ENCODE measurements at places on chromosomes 11 and 22. TPM values are rescaled to one million over a fixed set of nuclear protein-coding genes. Genes with fewer than 3 reads are reported as not detected.

DNA sequence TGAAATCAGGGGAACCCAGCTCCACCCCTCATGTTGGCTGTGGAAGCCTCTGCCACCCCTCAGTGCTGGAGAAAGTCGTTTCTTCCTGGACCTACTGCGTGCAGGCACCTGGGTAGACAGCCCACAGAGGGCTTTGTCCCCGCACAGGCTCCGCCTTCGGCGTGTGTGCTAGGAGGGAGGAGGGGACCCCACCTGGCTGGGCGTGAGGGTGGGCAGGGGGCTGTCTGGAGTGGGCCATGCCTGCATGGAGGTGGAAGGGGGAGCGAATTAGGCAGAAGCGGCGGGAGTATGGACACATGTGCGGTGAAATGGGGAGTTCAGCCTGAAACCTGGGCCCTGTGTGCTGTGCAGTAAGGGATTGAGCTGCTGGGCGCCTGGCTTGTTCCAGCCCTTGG, 49.3 kb downstream of the FBLN1 start:
- no peaks in the 10 kb centered on the region for H3K36me3 ChIP-seq
- peaks cover 28% of the 10 kb centered on the region for H3K4me1 ChIP-seq
- no peak for DNase-seq
- peak overlapping the region; percentile 80 for H3K27ac ChIP-seq

The GNAZ gene
- total RNA-seq, result 3.0 TPM

DNA sequence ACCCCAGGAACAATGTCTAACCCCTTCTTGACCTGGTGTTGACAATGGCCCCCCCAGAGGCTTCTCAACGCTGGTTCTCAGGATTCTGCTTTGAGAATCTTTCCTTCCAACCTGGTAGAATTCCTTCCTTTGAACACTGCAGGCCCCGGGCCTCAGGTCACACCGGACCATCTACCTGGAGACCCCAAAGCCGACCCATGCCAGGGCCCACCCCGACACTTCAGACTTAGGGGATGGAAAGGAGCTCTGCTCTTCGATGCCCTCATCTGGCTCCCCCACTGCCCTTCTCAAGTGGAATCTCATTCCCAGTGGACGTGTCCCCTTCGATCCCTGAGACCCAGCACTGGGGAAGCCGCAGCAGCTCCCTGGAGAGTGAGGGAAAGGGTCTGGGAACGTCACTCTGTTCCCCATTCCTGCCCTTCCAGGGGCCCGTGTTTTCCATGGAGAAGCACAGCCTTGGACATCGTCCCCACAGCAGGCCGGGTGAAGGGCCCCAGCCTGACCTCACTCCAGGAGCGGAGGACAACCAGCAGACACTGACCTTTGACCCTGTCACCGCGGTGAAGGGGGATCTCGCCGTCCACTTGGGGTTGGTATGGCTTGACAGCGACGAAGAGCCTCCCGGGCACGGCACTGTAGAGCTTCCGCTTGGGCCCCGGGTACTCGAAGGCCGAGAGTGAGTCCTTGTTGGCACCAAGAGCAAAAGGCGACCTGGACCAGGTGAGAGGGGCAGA, 408.3 kb downstream of the CTTN start:
- H3K4me1 ChIP-seq, result no peaks in the 10 kb centered on the region
- no peaks in the 10 kb centered on the region for H3K36me3 ChIP-seq
- H3K27me3 ChIP-seq, result no peaks in the 10 kb centered on the region
- no peak for DNase-seq
- H3K4me3 ChIP-seq, result no peak overlapping the region

DNA sequence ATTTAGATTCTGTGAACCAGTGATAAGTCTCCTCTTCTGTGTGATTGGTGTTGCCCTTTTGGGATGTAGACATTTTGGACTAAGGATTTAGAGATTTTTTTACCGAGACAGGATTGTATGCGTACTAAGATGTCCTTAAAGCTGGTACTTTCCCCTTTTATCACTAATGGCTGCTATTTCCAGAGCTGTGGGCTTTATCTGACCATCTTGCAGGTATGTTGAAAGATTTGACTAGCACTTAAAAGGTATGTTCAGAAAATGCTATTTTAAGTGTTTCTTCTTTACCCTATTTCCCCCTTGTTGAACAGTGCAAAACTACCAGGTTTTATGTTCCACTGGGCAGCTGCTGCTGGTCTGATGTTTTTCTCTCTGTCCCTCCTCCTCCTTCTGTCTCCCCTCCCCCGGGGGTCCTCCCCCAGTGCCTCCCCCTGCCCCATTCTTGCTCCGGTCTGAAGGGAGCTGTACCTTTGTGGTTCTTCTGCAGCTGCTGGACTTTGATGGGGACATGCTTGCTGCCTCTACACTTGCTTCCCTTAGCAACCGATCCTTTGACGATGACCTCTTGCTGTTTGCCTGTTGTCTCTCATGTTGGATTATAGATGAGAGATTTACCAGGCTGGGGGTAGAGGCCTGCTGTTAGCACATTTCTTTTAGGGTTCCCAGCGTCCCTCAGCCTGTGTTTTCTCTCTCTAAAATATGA, 59.6 kb downstream of the ZNRF3 start:
- no peak overlapping the region for H3K4me3 ChIP-seq
- no peak for DNase-seq
- H3K36me3 ChIP-seq, result no peaks in the 10 kb centered on the region
- H3K27me3 ChIP-seq, result no peaks in the 10 kb centered on the region
- H3K4me1 ChIP-seq, result peaks cover 10% of the 10 kb centered on the region
- H3K27ac ChIP-seq, result peak overlapping the region; percentile 24

DNA sequence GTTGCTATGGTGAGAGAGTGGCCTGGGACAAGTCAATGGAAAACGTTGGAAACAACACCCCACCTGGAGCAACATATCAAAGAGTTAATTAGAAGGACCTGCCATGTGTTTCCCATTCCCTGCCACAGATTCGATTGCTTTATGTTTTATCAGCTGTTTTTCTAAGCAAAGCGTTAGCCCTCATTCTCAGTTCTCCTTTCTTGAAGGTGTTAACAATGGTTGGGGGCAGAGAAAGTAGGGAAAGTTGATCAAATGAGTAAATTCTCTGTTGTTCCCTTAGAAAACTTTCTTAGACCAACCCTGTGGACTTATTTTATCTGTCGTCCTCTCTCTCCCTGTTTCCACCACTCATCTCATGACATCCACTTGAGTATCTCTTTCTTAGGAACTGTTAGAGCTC, 102.5 kb downstream of the ADAMTS15 start:
- no peak overlapping the region for H3K27ac ChIP-seq
- H3K36me3 ChIP-seq, result no peaks in the 10 kb centered on the region
- no peak overlapping the region for H3K4me3 ChIP-seq
- peaks cover 17% of the 10 kb centered on the region for H3K4me1 ChIP-seq

All from upper lobe of right lung (tissue), 1 donor.